CD4-positive, alpha-beta T cell (primary cell): ENCODE measurements at places on chromosomes 16 and 17. TPM values are rescaled to one million over a fixed set of nuclear protein-coding genes. Genes with fewer than 3 reads are reported as not detected.

- DNase-seq, result no peak
Measured at GRCh38 chr16:67391424-67392300, 1.6 kb downstream of the TPPP3 start.

The FBXL16 gene
- 11.7 TPM for total RNA-seq

GRCh38 chr16:67252609-67253497, 4.1 kb downstream of the SLC9A5 start:
- no peak for DNase-seq

The CA10 gene
- not detected for total RNA-seq

The TMEM235 gene
- not detected for total RNA-seq
